T-cell (primary cell): ENCODE measurements at places on chromosomes 7 and 10. TPM values are rescaled to one million over a fixed set of nuclear protein-coding genes. Genes with fewer than 3 reads are reported as not detected.

- DNase-seq, result no peak
These were observed 14.5 kb downstream of the LSMEM1 start for GRCh38 chr7:112495156-112495788.

- DNase-seq, result no peak
These were observed 939.6 kb downstream of the NRG3 start for GRCh38 chr10:82814635-82815034.

DNA sequence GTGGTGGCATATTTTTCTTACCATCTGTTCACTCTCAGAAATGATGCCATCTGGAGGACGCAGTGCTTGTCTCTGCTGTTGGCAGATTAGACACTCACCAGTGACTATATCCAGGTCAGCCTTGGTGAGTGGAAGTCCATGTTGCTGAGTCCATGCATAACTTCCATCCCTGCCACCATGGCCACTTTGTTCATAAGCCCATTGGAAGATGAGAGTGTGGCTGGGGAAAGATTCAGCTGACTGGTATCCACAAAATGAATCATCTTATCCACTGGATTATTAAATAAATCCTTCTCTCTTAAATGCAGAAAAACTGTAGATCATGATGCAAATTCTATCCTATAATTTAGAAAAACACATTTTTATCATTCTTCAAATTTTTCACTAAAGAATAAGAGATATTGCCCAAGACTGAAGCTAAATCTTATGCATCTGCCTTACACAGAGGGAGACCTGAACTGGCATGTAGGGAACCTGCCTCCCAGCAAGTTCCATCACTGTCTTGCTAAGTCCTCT lies 726.9 kb downstream of the TNS3 start:
- no peak for DNase-seq

GRCh38 chr7:135179321-135179925 lies 8.9 kb upstream of the CYREN start:
- DNase-seq, result no peak

The OGDHL gene
- not detected for total RNA-seq

The HYAL4 gene
- total RNA-seq, result not detected

DNA sequence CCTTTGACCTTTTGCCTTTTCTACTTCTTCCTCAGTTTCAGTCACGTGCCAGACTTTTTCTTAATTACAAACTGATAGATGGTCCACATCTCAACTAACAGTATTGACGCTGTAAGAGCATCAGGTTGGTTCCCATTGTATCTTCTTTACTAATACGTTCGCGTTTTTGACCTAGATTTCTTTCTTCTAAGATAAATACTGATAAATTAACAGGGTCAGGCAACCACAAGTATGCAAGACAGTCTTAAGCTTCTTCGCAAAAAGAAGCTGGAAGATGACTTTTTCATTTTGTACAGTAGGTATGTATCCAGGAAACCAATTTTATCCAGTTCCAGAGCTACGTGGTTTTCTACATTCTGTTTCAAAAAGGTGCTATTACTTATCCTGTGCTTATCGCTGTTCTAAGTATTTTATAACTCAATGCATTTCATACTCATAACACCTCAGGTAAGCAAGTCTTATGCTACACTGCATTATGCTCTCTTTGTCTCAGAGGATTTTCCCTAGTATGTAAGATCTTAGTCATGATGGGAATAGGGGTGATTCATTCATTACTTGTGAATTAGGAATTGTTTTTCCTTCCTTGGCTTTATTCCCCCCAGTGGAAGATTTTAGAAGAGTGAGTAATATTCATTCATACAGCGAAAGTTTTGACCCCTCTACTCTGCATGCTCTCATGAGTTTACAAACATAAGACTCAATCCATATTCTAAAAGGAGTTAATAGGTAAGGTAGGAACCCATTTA lies 955 bp downstream of the DUS4L start:
- no peak for DNase-seq

The AGBL3 gene
- 3.1 TPM for total RNA-seq

DNA sequence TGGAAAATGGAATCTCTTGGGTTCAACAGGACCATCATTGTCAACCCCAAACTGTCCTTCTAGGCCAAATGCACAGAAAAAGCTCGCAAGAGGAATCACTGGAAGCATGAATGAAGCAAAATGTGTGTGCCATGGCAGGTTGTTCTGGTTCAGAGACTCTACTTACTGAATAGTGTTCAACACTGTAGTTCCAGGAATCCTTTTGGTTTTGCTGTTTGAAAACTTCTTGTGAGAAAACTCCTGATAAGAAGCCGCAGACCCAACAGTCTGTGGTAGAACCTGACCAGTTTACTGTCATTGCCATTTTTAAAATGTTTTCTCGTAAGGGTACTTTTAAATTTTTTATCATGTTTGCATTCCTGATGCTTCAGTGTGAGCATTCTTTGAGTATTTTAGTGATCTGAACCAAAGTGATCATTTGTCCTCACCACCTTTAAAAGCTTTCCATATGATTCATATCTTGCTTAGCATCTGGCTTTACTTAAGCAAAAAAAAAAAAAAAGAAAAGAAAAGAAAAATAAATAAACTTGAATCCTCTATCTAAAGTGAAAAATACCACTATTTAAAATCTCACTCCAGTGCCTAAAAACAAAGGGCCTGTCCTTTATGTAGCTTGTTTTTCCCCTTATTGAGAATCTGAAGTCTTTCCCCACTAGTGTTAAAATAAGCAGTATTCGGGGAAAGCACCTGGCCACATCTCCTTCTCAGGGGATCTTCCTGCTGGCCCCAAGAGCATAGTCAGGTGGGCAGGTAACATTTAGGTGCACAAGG lies 92.4 kb downstream of the WNT2 start:
- no peak for DNase-seq

The CYP3A7 gene
- total RNA-seq, result not detected

DNA sequence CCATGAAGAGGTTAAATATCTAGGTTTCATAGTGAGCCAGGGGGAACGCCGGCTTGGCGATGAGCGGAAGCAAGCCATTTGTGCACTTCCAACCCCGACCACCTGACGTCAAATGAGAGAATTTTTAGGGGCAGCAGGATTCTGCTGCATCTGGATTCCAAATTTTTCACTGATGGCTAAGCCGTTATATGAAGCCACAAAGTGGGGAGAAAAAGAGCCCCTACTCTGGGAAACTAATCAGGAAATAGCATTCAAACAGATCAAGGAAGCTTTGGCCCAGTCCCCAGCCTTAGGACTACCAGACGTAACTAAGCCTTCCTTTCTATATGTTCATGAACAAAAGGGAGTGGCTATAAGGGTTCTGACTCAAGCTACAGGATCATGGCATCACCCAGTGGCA lies 12.9 kb upstream of the ADCK2 start:
- no peak for DNase-seq
